Hepatocyte (in vitro differentiated cells): ENCODE measurements at places on chromosomes 6 and 20. TPM values are rescaled to one million over a fixed set of nuclear protein-coding genes. Genes with fewer than 3 reads are reported as not detected.
A peak's percentile ranks its signal among the peaks of the same experiment; 100 is the strongest.

- DNase-seq = no peak
Measured at GRCh38 chr20:58693226-58694006, 816 bp downstream of the NPEPL1 start.

OPN5 gene
- not detected in 2 replicates for total RNA-seq

TNNC2 gene
- 0.63 TPM in 1 of 2 replicates, not detected in the other for total RNA-seq

BHLHE23 gene
- total RNA-seq = not detected in 2 replicates

HSPA1A gene
- total RNA-seq = 83.3 and 84.3 TPM in 2 replicates

- DNase-seq = no peak
Measured at GRCh38 chr20:48760403-48760983, 67.3 kb downstream of the PREX1 start.

PRKN gene
- total RNA-seq = 2.3 and 2.8 TPM in 2 replicates

- DNase-seq = no peak
Measured at GRCh38 chr6:166343150-166343487, 774 bp upstream of the SFT2D1 start.

DEFB132 gene
- not detected in 2 replicates for total RNA-seq

GRCh38 chr20:57514273-57514751, 10.6 kb downstream of the CTCFL start:
- peak; percentile 88 for DNase-seq

TAP1 gene
- 13.7 and 15.2 TPM in 2 replicates for total RNA-seq

DNA sequence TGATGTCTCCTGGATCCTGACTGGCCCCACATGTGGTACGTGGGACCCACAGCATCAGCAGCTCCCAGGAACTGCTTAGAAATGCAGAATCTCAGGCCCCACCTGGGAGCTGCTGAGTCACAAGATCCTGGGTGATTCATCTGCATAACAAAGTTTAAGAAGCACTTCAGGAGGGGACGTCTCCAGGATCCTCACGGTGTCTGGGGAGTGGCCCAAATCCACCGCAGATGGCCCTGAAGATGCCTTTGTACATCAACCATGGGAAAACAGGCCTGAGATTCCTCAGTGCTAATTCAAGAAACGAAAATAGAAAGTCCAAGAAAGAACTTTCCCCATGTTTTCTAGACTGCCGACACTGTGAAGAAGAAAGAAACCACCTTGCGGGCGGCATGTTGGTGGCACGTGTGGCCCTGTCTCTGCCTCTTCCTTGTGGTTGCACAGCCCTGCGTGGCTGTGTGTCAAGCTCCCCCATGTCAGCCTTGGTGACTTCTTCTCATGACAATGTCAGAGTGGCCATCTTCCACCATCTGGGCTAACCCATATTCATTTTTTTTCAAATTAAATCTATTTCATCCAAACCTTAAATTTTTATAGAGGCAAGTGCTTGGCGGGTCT, 26.1 kb downstream of the RRBP1 start:
- DNase-seq = no peak

DNA sequence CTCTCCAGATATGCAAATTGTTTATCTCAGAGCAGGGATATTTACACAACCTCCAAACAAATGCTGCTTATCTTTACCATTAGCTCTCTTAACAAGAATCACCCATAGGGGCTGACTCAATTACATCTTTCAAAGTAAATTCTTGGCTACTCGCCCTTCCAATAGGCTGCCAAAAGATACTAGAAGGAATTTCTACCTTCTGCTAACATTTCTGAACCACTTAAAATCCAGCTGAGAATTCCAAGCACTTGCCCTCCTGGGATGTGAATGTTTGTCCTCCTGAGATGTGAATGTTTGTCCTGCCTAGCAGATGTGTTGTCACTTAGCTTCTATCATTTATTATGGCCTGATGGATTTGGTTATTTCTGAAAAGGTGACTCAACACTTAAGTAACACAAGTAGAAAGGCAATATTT, 388.0 kb downstream of the GJA1 start:
- DNase-seq = no peak

DNA sequence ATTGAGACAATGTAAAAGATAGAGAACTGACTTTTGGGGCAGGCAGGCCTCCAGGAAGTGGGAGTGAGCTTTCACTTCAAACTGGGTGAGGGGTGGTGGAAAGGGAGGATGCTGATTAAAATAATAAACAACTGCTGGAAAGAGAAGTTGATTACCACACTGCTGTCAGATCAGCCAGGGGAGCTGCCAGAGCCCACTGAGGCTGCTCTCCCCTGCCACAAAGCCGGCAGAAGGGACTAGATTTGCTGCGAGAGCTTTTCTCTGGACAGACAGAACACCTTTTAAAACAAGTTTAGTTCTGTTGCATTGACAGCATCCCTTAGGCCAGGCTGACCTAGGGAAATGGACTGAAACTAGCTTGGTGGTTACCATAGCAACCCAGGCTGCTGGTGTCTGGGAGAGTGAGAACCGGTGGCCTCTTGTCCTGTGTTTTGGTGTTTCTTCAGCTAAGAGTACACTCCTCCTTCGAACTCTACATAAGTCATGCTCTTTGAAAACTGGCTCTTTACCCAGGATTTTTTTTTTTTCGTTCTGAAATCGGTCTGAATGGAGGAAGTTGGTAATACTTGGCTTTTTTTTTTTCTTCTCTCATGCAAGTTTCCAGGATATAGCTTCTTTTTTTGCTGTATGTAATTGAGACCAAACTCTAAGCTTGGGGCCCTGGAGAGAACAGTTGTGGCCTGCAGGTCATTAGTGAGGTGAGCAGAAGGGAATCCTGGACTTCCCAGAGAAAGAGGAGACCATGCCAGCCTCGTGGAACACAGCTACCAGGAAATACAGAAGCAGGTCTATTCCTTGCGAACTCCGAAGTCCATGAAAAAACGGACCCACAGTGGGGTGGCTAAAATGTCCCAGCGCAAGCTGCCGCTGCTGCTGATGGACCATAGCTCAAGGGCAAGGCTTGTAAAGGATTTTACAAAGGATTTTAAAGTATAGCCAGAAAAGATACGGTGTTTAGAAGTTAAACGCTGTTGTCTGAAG, 374.4 kb downstream of the UTRN start:
- peak; percentile 51 for DNase-seq

DNA sequence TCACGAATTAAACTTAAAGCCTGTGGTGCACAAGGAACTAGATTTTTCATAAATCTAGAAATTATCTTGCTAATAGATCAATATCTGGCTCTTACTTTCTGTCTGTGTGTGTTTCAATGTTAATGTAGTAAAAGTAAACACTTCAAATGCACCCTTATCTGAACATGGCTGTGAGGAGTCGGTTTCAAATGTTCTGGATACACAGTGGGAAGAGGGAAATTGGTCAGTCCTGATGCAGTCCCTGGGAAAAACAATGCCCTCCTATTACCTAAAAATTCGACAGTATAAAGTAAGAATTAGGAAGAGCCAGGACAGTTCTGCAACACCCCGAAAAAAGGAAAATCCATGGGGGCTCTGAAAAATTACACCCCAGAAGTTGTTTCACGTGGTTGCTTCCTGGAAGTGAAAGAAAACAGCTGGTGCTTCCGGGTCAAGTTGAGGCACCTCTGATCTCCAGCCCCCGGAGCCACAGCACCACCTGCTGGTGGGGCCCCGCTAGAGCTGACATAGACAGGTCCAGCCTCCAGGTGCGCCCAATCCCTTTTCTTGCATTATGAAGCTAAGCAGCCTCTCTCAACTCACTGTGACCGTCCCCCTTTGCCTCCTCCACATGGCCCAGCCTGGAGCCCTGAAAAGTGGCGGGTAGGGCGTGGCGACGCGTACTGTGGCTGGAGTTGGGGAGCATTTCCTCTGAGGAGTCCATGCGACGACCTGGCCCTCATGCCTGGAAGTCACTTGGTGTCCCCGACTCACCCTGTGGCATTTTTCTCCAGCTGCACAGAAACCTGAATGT, 8.3 kb downstream of the SEMG2 start:
- peak; percentile 46 for DNase-seq

TAB2 gene
- total RNA-seq = 51.3 and 51.9 TPM in 2 replicates

DNA sequence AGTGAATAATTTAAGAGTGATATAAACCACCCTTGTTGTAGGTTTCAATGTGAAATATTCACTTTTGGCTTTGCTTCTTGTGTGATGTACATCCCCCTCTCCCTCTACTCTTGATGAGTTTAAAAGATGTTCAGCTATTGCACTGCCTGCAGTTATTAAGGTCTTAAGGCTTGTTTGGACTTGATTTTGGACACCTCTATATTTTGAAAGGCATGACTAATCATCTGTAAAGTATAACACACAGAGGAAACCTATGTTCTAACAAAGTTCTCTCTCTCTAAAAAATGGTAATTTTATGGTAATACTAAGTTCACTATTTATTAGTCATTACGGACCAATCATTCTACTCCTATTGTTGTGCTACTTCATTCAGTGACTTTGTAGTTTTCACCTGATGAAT, 1719.9 kb downstream of the GRIK2 start:
- no peak for DNase-seq

DNA sequence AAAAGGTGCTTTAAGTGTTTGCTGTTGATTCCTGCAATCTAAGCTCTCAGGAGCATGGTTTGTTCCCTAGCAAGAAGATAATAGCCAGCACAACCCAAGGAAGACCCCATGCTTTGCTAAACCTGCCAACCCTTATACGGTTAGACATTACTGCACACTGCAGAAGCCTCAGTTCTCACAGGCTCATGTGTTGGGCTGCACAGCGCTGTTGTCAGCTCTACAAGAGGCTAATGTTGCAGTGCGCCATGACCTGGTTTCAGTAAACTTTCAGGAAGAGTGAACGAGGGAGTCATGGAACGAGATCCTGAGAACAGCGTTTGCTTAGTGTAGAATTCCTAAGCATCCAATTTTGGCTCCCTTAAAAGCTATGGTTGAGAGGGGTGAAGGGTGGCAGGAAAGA, 218.5 kb downstream of the ARHGAP18 start:
- no peak for DNase-seq

DNA sequence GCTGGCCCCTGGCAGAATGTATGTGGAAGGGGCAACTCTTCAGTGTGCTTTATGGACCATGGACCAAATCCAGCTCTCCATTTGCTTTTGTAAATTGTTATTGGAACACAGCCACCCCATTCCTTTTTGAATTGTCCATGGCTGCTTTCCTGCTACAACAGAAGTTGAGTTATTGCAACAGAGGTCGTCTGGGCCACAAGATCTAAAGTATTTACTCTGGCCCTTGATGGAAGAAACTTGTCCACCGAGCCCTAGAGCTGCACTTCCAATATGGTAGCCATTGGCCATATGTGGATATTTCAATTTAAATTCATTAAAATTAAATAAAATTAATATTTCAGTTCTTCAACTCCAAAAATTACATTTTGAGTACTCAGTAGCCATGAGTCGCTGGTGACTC, 543.5 kb downstream of the PTPRT start:
- no peak for DNase-seq

KDM1B gene
- total RNA-seq = 7.8 and 9.1 TPM in 2 replicates

DNA sequence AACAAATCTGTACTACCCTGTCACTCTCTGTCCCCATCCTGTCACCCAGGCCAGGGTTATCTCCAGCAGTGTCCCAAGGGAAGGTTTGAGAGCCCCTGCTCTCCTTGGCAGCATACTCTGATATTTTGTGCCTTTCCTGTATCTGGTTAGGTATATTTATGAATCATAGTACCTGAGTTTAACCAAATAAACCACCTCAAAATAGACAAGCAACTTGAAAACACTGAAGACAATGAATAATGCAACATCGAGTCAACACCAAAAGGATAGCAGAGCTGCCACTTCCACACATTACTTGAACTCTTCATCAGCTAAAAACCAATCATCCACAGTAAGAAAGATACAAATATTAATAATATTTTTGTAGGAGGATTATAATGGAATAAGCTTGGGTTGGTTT, 142.6 kb upstream of the TAB2 start:
- DNase-seq = no peak

BPIFB2 gene
- total RNA-seq = 0.52 and 0.70 TPM in 2 replicates

GRCh38 chr6:157316871-157317814, 6.2 kb downstream of the TMEM242 start:
- peak; percentile 36 for DNase-seq

GRCh38 chr6:149389509-149390297, 10.4 kb upstream of the SUMO4 start:
- no peak for DNase-seq

- DNase-seq = no peak
Measured at GRCh38 chr6:34152042-34152524, 6.2 kb upstream of the GRM4 start.

DNA sequence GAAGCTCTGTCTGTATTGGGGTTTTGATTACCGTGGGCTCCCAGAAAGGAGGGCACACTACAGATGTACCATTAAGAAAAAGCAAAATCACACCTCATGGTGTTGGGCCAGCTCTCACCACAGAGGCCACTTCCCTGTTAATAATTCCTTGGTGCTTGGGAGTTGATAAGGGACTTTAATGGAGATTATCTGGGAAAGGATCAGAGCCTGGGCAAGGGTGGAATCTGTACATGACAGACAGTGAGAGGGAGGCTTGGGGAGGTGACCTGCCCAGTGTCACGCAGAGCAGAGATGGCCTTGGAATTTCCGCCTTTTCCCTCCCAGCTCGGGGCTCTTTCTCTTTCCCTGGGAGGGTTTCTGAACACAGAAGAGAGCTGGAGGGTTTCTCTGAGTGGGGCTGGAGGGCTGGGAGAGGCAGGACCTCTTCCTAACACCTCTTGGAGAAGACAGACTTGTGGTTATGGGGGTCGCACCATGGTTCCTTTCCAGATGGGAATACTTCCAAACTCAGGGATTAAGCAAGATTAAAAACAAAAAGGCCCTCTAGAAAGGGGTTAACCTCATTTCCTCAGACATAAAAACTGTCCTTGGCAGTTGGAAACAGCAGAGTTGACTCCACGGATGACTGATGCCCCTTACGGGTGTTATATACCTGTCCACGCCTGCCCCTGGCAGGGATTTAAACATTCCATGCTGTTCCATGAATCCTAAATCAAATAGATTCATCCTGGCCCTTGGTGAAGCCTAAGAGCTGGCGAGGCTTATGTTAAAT, 16.8 kb upstream of the KCNK16 start:
- no peak for DNase-seq

- no peak for DNase-seq
Measured at GRCh38 chr20:5827098-5827853, 77.1 kb downstream of the SHLD1 start.

- DNase-seq = peak; percentile 65
Measured at GRCh38 chr6:27617700-27618689, 145.1 kb upstream of the ZNF184 start.

OXT gene
- total RNA-seq = 0.92 TPM in 1 of 2 replicates, not detected in the other

- DNase-seq = no peak
Measured at GRCh38 chr20:11740975-11741374, 176.7 kb upstream of the BTBD3 start.

DNA sequence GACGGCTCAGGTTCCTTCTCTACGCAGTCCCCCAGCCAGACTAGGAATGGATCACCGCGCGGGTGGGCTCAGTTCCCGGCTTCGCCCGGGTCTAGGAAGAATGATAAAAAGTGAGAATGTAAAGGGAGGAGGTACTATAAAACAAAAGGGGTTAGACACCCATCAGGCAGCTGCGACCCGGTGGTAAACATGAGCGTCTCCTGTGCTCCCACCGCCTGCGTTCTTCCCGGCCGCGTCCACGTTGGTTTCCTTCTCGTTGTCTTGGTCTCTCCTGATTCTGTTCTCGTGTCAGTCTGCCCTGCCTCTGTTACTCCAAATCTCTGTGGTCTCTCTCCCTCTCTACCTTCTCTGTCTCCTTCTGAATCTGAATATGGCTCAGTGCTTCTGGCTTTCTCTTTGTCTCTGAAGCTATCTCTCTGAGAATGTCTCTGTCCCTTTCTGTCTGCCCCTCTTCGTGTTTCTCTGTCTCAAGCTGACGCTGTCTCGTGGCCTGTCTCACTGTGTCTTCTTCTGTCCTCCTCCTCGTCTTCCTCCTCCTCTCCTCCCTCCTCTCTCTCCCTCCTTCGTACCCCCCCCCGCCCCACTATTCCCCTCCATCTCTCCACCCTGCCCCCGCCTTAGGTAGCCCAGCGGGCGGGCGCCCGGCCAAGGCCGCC, 41.6 kb upstream of the FOXP4 start:
- DNase-seq = no peak

KCNQ2 gene
- 2.9 and 3.5 TPM in 2 replicates for total RNA-seq

GRCh38 chr6:54291738-54292137, 16.5 kb upstream of the TINAG start:
- DNase-seq = no peak
